ENCODE measurements at places on chromosomes 1 and 21. TPM values are rescaled to one million over a fixed set of nuclear protein-coding genes. Genes with fewer than 3 reads are reported as not detected.
A peak's percentile ranks its signal among the peaks of the same experiment; 100 is the strongest.

SH3D21 gene
- total RNA-seq = not detected

DNA sequence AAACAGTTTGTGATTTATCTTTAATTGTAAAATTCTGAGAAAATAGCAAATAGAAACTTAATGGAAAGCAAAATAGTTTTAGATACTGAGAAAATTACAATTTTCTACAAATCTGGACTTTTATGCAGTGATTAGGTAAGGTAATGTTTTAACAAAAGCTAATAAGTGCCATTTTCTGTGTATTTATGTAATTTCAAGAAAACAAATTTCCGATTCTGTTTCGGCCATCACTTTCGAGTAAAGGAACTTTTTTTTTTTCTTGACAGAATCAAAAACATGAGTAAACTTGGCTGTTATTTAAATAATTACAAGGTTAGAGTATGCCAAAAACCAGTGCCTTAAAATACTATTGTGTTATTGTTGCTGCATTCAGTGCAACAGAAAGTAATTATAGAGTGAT lies 280.4 kb upstream of the C1orf105 start:
- no peak for DNase-seq

DNA sequence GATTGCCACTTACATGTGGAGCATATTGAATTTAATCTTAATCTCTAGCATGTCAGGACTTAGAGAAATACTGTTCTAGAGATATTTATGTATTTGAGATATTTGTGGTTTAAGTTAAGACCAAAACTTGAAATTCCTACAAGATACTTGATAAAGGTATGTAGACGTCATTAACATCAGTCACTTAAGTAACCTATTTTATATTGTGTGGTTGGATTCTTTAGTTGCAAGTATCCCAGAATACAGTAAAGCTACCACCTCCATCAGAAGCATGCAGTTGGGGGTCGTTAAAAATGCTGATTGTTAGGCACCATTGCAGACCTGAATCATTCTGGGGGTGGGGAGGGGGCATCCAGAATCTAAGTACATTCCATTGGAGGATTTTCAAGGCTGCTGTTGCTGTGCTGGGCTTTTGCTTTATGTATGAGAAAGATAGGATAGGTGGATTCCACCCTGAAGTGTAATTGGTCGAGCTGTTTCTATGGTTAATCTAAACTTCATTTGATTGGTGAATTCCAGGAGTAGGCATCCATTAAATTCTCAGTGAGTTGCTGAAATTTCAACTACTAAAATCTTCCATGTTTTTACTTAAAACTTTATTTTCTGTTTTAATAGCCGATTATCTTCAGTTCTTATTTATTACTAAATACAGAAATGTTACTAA lies 4.0 kb downstream of the H3-3A start:
- no peak for DNase-seq

DNA sequence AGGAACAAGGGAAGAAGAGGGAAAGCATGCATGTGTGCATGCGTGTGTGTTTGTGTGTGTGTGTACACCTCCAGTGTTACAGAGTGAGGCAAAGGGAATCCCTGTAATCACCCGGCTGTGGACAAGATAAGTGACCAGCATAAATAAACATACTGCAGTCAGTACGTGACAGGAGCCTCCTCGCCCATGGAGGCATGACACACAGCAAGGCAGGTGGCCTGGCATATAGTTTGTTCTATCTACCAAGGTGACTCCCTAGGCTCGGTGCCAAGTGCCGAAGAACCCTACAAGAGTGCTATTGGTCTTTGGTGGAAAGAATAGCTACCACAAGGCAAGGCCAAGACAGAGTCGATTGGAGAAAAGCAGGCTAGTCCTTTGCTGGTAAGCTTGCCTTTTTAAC lies 31.7 kb upstream of the HEATR1 start:
- no peak for DNase-seq

GRCh38 chr1:24932284-24932683 lies 2.2 kb upstream of the RUNX3 start:
- no peak for DNase-seq

- no peak for DNase-seq
Measured at GRCh38 chr1:153795934-153796785, 21.0 kb downstream of the SLC27A3 start.

DNA sequence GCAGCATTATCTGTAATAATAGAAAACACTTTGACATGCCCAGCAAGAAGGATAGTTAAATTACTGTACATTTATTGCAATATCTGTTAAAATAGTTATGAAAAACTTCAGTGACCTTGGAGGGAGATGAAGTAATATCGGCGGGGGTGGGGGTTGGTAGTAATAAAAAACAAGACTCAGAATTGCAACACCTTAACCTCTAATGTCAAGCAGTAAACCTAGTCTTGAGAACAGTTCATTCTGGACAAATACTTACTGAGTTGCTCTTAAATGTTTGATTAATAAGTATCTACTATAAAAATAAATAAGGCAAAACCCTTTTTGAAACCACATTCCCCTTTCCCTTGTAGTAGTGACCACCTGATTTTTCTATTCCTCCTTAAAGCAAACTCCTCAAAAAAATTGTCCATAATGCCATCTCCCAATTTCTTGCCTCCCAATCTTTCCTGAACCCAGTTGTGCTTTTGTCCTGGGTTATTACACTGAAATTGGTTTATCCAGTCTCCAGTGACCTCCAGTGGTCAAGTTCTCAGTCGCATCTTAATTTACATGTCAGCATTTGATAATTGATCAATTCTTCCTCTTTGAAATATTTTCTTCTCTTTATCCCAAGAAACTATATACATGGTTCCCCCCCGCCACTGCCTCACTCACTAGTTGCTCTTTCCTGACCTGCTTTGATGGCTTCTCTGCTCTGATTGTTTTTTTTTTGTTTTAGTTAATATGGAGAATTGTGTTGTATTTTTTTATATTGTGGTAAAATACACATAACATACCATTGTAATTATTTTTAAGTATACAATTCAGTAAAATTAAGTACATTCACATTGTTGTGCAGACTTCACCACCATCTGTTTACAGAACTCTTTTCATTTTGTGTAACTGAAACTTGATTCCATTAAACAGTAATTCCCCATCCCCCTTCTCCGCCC lies 36.8 kb downstream of the RAP1A start:
- DNase-seq = peak; percentile 66

DNA sequence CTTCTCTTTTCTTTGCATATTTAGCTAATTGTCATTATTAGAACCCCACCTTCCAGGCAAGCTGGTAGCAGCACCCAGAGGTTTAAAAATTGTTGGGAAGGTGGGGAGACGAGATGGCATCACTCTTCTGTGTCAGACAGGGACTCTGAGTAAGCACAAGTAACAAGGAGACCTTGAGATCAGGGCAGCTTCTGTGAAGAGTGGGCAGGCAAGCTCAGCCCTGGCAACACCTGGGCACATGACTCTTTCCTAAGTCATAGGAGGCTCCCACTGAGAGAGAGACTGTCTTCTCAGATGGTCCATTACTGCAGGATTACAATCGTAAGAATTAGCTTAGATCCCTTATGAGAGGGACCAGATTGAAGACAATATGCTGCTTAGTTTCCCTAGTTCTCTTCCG lies 183.5 kb downstream of the BRINP2 start:
- DNase-seq = no peak

DNA sequence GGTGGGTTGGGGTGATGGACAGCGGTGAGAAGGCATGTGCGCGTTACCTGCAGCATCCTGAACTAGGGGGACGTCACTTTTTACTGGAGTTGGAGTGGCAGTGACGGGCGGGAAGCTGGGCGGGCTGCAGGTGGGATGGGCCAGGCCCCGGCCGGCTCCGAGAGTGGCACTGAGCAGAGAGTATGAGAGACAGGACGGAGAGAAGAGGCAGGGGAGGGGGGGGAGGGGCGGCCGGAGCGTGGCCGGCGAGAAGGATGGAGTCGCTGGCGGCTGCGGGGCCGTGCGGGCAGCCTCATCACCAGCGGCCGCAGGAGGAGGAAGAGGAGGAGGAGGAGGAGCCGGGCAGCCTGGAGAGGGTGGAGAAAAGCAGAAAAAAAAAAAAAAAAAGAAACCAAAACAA lies 154.5 kb downstream of the CASZ1 start:
- DNase-seq = no peak

GRCh38 chr1:87176087-87176486 lies 152.6 kb upstream of the LMO4 start:
- no peak for DNase-seq

DNA sequence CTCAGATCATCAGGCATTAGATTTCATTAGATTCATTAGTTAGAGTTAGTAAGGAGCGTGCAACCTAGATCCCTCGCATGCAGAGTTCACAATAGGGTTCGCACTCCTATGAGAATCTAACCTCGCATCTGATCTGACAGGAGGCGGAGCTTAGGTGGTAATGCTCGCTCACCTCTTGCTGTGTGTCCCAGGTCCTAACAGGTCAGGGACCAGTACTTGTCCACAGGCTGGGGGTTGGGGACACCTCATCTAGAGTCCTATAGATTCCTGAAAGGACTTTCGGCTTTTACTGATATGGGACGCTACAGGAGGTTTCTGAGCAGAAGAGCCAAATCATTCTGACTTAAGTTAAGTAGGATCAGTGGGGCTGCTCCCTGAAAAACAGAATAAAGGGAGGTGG lies 91.4 kb downstream of the AKT3 start:
- no peak for DNase-seq
